Hepatocyte (in vitro differentiated cells): ENCODE measurements at places on chromosomes 12 and 14. TPM values are rescaled to one million over a fixed set of nuclear protein-coding genes. Genes with fewer than 3 reads are reported as not detected.

GRCh38 chr12:124399622-124400021 lies 104.7 kb downstream of the RFLNA start:
- DNase-seq, result no peak

- no peak for DNase-seq
Observed at GRCh38 chr14:71698673-71699072, 233.6 kb upstream of the RGS6 start.

- DNase-seq, result no peak
Observed at GRCh38 chr12:91993287-91994017, 152.2 kb downstream of the BTG1 start.

DNA sequence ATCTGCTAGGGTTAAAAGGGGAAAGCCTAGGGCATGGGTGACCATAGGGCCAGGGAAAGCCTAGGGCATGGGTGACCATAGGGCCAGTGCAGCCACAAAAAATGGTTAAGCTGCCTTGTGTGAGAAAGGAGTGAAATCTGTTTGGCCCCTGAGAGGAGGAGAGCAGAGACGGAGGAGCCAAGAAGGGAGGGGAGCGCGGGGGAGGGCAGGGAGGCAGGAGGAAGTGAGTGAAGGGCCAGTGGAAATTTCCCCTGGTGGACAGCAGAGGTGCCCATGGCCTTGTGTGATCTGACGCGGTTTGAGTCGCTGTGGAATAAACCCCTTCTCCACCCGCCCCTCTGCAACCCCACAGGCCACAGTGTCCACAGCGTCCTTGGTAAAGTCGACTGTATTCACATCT lies 618 bp upstream of the AQP6 start:
- no peak for DNase-seq

GRCh38 chr12:68268967-68269366 lies 15.6 kb upstream of the IL22 start:
- no peak for DNase-seq

- DNase-seq, result no peak
Observed at GRCh38 chr12:111099186-111099585, 178.8 kb upstream of the MYL2 start.

- no peak for DNase-seq
Observed at GRCh38 chr12:108666401-108666881, 32.7 kb upstream of the SELPLG start.

- DNase-seq, result no peak
Observed at GRCh38 chr14:101496776-101497683, 64.3 kb upstream of the DIO3 start.

DNA sequence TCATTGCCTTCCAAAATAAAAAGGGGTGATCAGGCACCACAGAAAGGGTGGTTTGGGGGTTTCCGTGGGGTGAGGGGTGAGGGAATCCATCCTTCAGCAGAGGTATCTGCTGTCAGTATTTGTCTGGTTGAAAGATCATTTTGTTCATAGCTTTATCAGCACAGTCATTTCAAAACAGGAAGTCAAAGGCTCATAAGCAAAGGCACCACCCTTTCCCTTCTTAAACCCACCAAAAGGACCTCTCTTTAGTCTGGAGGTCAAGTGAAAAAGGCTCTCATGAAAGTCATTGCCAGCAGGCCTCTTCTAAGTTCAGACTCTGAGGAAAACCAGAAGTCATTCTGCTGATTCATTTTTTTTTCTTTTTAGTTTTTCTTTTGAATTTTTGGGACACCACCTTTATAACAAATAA lies 6.2 kb downstream of the CHST11 start:
- no peak for DNase-seq

PLXNC1 gene
- polyA plus RNA-seq, result 6.7 and 7.1 TPM in 2 replicates

SCN8A gene
- polyA plus RNA-seq, result 0.94 and 1.1 TPM in 2 replicates

AQP6 gene
- polyA plus RNA-seq, result 0.23 TPM in 1 of 2 replicates, not detected in the other

PLA2G1B gene
- 14.7 and 18.8 TPM in 2 replicates for polyA plus RNA-seq

OVCH1 gene
- polyA plus RNA-seq, result not detected in 2 replicates
